NCI-H1417 treated with DMSO at 0.1 percent for 48 hours (cell line): ENCODE measurements at places on chromosomes 5 and 9.

- no peak for DNase-seq
Measured at GRCh38 chr9:19409401-19410194, 789 bp downstream of the ACER2 start.

- no peak for DNase-seq
Measured at GRCh38 chr5:82734347-82734746, 342.8 kb downstream of the TMEM167A start.

DNA sequence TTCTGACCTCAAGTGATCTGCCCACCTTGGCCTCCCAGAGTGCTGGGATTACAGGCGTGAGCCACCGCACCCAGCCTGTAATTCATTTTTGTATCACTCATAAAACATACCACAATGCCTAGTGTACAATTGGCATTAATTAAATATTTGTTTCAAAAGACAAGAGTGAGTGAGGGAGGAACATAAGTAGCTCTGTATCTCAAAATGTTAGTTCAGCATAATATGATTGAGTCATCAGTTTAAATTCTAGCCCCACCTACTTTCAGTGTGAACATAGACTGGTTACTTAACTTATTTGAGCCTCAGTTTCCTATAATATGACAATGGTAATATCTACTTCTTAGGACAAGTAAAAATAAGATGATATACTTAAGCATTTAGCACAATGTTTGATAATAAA is 26.9 kb downstream of the INVS start:
- DNase-seq: no peak

GRCh38 chr9:8895861-8896224 is 1096.3 kb upstream of the DMAC1 start:
- DNase-seq: no peak

DNA sequence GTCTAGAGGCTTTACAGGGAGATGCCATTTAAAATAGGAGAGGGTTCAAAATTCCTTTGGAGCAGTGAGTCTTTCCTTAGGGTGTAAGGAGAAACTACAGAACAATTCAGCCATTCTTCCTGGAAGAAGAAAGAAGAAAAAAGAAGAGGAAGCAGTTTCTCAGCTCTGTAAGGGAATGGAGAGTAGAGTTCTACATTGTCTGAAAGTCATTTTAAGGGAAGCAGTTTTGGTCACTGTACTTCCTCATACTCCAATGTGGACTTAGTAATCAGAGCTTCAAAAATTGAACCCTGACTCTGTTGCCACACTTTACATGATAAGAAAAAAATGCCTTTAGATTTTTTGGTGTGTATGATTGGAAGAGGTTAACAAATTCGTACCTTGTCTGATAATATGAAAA is 122.4 kb downstream of the LRRC70 start:
- DNase-seq: no peak

GRCh38 chr5:156675395-156675794 is 174.7 kb upstream of the PPP1R2B start:
- no peak for DNase-seq

DNA sequence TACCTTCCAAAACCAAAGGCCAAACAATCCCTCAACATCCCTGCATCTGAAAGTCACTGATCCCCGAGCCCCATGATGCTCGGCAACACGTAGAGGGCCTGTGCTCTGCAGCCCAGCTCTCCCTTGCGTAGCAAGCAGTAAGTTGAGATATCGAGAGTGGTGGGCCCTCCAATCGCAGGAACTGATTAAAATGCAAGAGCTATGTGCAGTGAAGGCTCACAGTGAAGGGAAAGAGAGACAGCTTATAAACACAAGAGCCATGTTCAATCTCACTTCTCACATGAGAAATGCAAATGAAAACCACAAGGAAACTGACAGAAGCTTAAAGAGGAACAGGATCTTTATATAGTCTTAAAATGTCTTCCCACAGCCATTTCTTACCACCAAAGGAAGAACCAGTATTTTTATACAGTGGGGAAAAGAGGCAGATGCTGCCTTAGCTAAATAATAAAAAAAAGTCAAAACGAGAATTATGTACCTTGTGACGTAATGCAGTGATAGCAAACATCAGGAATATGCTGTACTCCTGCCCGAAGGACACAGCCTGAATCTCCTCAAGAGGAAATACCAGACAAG is 24.6 kb downstream of the TTF1 start:
- no peak for DNase-seq

GRCh38 chr9:17436854-17437253 is 142.0 kb upstream of the SH3GL2 start:
- DNase-seq: no peak

DNA sequence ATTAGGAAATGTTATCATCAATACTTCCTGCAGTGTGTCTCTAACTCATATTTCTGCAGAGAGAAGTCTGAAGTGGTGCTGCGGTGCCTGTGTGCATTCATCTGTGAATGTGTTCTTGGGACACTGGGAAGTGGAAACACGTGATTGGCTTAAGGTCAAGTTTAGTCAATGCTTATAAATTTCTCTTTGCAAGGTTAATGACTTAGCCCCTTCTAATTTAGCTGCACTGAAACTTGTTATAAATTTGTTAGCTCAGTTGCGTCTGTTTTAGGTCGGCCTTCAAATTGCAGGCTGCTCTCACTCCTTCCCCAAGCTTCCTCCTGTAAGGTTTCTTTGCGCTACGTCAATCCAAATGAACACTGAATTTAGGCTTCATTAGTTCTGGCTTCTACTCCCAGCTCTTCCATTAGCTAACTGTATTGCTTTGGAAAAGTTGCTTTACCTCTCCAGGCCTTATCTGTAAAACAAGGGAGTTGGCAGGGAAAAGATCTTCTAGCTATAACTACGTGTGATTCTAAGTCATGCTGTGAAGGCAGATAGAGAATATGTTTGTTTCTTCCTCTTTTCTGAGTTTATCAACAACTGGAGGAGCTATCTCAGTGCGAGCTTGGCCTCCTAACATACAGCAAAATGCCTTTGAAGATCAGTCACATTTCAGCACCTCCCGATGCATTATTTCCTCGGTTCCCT is 341.8 kb downstream of the NFIB start:
- DNase-seq: no peak

- no peak for DNase-seq
Measured at GRCh38 chr9:99019510-99020331, 76.0 kb downstream of the COL15A1 start.

- peak; percentile 66 for DNase-seq
Measured at GRCh38 chr9:128117613-128118471, 9.7 kb downstream of the PTGES2 start.

DNA sequence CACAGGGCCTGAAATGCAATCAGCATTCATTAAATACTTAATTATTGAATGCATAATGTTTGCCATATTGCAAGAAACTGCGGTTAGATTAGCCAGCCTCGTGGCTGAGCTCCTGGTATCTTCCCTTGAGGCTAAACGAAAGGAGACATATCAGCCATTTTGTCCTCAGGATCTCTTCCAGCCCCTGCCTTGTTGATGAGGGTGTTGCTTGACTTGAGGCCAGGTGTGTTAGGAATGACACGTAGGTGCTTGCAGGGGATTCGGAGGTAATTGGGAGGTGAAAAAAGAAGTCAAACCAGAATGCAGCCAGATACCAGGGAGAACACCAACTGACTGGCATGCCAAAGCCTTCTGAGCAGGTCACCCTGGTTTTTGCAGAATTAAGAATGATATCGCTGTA is 12.5 kb downstream of the SH3RF2 start:
- DNase-seq: no peak

GRCh38 chr9:32701321-32702022 is 66.0 kb upstream of the TAF1L start:
- DNase-seq: no peak

GRCh38 chr9:18442629-18443491 is 31.1 kb upstream of the ADAMTSL1 start:
- peak; percentile 22 for DNase-seq

DNA sequence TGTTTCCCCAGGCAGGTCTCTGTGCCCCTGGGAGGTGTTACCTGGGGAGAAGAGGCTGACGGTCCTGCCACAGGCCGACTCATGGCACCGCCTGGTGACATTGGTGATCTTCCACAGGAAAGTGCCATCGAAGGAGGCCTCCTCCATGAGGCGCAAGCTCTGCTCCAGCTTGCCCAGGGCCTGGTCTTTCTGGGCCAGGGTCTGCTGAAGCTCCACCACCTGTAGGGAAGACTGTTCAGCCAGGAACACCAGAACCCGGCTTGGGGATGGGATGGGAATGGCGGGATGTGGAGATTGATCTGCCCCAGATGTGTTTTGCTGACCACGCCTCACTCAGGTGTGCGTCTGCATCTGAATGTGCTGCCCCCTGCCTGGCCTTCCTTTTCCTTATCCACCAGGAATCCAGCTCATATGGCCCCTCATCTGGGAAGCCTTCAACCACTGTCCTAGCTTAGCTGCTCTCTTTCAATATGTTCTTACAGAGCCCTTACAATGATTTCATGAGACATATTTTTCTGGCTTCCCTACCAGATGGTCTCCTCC is 15.2 kb downstream of the TRAF1 start:
- no peak for DNase-seq

- DNase-seq: no peak
Measured at GRCh38 chr9:109972026-109972882, 192.3 kb downstream of the PALM2AKAP2 start.

GRCh38 chr5:134138416-134139376 is 24.2 kb downstream of the TCF7 start:
- no peak for DNase-seq

- DNase-seq: no peak
Measured at GRCh38 chr9:111481885-111482636, 2.1 kb downstream of the ECPAS start.

GRCh38 chr5:130762031-130762430 is 403.0 kb downstream of the HINT1 start:
- no peak for DNase-seq

DNA sequence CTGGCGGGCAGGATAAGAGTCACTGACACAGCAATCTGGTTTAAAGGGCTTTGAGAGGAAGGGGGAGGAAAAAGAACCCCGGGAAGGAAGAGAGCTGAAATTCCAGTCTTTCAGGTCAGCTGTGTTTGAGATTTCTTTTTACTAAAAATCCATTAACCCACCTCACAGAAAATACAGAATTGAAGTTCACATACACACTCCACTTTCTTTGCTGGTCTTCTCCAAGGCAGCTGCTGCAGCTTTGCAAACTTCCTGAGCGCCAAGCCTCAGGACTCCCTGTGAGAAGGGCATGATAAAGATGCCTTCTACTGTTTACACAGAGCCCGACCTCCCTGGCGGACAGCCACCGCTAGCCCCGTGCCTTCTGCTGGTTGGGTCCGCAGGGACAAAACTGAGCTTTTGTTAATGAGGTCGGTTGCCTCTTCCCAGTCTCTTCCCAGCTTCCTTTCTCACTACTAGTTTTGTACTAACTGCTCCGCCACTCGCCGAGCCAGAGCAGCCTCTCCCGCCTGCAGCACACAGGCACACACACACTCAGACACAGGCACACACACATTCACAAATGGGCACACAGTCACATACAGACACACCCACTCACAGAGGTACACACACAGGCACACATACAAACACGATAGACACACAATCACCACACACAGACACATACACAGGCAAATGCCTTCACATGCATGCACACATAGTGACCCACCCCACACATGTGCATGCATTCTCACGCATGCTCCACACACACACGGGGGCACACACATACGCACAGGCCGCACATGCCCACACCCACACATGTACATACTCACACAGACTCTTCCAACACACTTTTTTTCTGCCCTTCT is at the start of gene FREM1:
TSS of gene FREM1 (minus strand) at position 468 of the 845 bp plus-strand sequence. CDS start 41,451 bp downstream, outside the sequence.
- DNase-seq: no peak

GRCh38 chr5:119363936-119364335 is 8.1 kb downstream of the TNFAIP8 start:
- no peak for DNase-seq

DNA sequence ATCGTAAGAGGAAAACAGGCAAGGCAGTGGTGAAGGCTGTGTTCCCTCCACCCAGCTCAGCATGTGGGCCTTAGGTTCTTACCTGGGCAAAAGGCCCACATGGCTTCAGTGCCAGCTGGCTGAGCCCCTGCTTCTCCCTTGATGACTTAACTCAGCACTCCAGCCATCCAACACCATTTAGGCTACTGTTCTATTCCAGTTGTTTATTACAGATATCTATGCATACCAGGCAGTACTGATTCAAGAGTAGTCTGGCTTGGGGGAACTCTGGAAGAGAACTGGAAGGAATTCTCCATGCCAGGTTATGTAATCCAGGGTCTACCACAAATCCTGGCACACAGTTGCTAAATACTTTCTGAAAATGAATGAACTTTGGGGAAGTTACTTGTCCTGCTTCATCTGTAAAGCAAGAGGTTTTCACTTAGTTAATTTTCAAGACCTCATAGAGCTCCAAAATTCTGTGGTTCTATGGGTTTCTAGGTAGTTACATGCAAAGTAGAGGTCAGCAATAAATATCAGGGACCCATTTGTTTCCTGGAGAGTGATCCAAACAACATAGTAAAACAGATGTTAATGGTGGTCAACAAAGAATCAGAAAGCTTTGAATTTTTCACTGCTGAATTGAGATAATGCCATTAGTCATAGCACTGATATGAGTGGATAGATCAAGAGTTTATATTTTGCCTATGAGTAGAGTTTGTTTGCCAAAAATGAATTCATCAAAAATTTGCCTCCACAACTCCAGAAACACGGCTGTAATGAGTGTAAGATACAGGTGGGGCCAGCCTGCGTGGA is 88.2 kb upstream of the OSMR start:
- no peak for DNase-seq

- DNase-seq: no peak
Measured at GRCh38 chr5:5473226-5473625, 50.7 kb downstream of the ICE1 start.

GRCh38 chr5:91864962-91865361 is 481.8 kb upstream of the ARRDC3 start:
- DNase-seq: no peak

DNA sequence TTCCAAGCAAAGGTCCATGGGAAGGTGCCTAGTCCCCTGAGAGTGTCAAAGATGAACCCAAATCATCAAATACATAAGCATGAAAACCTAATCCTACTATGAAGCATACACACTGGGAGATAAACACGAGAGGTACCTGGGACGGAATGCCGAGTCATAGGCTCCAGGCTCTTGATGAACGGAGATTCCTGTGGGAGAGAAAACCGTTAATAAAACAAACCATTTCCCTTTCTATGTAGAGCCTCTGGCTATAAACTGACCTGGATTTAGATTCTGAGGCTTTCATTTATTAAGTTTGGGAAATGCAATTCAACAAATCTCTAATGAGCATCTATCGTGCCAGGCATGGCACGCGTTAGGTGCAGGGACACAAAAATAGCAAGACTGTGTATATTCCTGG is 206.4 kb upstream of the IL12B start:
- DNase-seq: no peak
